GM13977 (cell line): ENCODE measurements at places on chromosomes 4 and X.

GRCh38 chrX:71393919-71394318 is 27.8 kb downstream of the TAF1 start:
- no peak for DNase-seq

GRCh38 chrX:41245641-41246040 is 88.3 kb upstream of the DDX3X start:
- no peak for DNase-seq

DNA sequence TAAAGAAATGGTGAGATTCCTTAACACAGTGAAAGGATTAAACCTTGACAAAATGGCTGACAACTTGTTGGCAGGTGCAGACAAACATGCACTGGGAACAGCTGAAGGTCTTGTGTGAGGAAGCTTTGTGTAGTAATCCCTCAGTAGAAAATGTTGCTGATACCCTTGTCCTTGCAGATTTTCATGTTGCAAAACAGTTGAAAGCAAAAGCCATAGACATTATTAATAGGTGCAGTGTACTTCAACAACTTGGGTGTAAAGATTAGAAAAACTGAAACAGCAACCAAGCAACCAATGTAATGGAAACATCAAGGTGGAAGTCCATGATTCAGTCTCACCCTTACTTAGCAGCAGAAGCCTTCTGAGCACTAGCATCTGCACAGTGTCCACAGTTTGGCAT is 29.8 kb downstream of the UGT2B7 start:
- DNase-seq = no peak

DNA sequence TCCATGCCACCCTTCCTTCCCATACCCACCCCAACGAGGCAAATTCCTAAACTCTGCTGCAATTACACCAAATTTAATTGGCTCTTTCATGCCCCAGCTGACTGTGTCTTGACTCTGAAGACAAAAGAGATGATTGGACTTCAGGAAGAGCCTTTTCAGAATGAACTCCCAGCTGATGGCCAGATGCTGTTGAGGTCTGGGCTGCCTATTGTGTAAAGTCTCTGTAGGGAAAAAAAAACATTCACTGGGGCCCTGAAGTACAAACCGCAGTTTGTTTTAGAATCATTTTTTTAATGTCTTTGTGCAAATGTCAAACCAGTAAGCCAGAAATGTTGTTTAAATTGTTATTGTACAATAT is 174.8 kb downstream of the HHIP start:
- no peak for DNase-seq

DNA sequence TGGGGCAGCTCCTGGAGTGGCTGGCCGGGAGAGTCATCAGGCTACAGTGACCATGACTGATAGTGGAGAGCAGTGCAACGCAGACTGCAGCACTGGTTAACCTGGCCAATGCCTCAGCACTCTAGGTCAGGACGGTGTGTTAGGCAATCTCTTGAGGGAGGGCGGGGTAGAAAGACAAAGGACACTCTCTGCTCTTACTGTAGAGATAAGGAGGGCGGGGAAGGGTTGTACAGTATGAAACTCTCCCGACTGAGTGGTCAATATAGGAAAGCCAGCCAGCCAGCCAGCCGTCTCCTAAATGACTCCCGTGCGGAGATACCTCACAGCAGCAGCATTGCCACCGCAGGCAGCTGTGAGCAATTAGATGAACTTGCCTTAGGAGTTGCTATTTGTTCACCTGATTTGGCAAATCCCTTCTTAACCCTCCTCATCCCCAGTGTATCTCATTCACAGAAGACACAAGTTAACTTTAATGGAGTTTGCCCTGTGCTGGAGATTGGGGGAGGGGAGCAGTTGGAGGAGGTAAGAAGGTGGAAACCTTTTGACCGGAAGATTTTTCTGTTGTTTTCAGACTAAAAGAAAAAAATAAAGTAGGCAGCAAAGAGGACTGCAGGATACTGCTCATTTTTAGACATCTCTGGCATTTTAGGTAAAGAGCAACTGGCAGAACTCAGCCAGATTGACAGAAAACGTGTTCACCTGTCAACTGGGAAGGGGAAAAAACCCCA is 330.5 kb downstream of the HNRNPD start:
- no peak for DNase-seq

DNA sequence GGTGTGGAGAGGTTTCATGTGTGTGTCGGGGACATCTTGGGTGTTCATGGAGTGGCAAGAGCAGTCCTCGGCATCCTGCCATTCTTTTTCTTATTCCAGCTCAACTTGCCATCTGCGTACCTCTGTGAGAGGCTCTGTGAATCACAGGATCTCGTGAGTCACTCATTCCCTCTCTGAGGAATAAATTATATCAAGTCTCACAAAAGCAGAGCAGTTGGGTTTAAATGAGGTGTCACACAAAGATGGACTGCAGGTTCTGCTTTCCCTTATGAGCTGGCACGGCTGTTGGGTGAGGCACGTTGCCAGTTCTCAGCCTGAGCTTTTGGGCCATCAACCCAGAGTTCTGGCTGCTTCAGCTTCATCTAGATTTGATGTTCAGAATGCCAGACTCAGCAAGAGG is 6.8 kb upstream of the OCIAD2 start:
- no peak for DNase-seq

DNA sequence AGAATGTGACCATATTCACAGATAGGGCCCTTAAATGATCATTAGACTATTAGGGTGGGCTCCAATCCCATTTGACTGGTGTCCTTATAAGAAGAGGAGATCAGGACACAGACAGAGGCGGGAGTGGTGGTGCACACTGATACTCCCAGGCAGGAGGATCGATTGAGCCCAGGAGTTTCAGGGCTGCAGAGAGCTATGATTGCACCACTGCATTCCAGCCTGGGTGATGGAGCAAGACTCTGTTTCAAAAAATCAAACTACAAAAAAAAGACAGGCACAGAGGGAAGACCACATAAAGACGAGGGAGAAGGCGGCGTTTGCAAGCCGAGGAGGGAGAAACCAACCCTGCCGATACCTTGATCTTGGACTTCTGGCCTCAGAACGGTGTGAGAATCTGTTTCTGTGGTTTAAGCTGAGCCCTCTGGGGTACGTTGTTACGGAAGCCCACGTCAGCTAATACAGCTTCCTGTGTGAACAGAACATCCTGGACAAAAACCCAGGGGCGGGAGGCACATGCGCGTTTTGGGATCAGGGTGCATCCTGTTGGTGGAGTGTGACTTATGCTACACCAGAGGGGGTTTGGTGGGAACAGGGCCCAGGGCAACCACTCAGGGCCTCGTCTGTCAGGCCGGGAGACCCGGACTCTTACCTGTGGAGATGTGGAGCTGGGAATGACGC is 211.8 kb upstream of the PSAPL1 start:
- no peak for DNase-seq

GRCh38 chr4:97493815-97494518 is 649.3 kb downstream of the STPG2 start:
- DNase-seq = no peak

GRCh38 chrX:45596188-45596808 is 395.6 kb upstream of the DIPK2B start:
- DNase-seq = no peak

- DNase-seq = peak; percentile 73
Measured at GRCh38 chrX:119880552-119881437, 9.2 kb downstream of the NDUFA1 start.

GRCh38 chr4:76982638-76983584 is 33.4 kb downstream of the SEPTIN11 start:
- DNase-seq = no peak

GRCh38 chr4:48907706-48908477 is 1.3 kb upstream of the OCIAD2 start:
- DNase-seq = no peak

DNA sequence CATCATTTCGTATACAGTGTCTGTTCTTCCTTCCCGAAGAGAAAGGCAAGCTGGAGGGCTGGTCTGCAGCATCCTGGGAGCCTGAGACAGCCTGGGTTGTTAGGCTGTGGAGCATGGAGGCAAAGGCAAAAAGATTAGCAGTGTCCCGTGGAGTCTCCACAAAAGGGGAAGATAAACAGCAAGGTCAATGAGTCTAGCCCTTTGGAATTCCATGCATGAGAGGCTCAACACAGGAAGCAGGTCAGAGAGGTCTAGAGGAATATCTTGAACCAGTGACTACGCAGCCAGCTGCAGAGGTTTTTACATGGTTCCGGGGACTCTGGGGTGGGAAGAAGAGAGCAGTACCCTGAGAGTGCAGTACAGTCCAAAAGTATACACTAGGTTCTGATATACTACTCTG is 12.2 kb upstream of the MCF2 start:
- no peak for DNase-seq
